ENCODE measurements at places on chromosomes 11 and 22.

- DNase-seq: no peak
Measured at GRCh38 chr11:18080451-18080850, 25.4 kb downstream of the SAAL1 start.

DNA sequence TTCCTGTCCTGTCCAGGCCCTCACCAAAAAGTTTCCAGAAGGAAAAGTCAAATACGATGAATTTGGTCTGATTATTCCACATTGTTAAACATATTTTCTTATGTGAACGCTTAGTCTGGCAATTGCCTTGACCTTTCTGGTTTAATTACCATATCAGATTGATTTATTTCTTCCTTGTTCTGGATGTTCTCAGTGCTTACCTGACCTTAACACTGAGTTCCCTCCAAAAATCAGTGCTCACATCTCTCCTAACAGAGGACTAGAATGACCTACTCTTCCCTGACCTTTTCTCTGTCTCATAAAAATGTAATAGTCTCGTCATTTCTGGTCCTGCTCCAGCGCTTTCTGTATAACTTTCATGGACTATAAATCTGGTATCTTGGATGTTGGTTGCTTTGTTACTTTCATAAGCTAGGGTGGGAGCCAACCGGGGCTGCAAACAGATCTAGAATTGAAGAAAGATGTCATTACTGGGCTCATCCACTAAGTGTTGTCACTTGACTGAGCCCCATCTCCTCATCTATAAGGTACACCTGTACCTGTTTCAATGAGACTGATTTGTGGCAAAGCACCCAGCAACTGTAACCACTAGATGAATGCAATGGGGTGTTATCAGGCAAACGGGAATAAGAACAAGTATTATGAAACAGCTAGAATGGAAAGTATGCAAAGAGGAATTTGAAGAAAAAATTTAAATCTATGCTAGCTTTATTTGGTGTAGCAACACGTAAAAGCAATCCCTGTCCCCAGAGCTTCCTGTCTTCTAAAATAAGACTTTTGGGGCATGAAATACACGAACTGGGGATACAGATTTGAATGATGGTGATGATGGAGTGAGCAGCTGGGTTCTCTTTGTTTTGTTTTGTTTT is 2.4 kb downstream of the FADS2 start:
- no peak for DNase-seq

DNA sequence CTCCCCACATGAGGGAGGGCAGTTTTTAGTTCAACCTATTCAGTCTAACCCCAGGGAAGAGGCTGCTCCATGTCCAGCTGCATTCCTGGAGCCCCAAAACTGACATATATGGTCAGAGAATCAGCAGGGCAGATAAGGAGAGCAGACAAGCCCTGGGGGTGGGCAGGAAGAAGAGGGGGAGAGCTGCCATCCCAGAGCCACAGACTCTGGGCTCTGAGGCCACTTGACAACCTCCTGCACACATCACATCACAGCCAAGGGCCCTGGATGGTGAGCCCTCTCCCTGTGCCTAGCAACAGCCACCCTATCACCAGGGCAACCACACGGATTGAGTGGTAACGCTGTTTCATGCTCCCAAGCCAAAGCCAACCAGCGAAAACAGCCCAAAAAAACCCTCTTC is 3.1 kb downstream of the ARHGAP1 start:
- DNase-seq: no peak

DNA sequence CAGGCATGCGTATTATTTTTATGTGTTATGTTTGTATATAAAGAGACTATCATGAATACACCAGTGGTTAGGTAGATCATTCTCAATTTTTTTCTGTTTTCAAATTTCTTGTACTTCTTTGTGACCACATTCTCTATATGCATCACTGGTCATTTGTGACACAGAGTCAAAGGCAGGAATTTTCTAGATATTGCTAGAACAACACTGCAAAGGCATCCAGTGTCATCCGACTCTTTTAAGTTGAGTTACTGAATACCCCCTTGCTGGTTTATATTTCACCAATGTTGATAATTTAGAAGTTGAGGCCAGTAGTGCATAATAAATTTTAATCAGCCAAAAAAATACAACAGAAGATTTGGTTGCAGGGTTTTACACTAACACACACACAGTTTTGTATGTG is 351.8 kb downstream of the CASP12 start:
- no peak for DNase-seq

DNA sequence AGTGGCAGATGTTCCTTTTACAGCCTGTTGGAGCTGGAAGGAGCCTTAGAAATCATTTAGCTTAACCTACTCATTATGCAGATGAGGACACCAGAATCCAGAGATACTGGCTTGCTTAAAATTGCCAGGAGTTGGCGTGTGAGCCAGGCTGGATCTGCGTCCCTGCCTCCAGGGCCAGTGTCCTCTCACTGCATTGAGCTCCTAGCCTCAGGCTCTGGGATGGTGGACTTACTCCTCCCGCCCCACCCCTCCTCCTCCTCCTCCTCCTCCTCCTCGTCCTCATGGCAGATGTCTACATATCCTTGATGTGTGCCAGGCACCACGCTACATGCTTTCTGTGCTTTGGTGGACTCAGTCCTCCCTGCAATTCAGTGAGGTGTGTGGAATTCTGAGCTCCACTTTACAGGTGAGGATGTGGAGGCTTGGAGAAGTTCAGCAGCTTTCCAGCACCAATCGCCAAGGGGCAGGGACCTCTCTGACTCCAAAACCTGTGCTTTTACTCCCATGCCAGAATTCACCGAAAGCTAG is 24.1 kb downstream of the ADAMTS15 start:
- DNase-seq: no peak

GRCh38 chr11:69213964-69214363 is 58.2 kb downstream of the SMIM38 start:
- no peak for DNase-seq

DNA sequence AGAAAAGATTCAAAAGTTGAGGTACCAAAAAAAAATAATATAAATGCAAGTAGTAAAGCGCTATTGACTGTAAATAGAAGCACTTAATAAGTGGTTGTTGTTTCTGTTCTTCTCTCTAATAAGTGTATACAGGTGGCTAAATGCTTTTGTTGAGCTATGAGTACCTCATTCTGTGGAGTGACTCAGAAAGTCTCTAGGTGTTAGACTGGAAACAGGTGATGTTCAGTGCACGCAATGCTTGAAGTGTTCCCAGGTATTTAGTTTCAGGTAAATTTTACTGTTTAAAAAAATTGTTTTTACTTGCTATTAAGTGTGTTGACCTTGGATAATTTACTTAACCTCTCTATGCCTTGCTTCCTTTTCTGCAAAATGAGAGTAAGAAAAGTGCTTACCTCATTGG is 24.2 kb downstream of the POU2AF3 start:
- no peak for DNase-seq

GRCh38 chr11:10019906-10020682 is 273.9 kb downstream of the SBF2 start:
- no peak for DNase-seq

DNA sequence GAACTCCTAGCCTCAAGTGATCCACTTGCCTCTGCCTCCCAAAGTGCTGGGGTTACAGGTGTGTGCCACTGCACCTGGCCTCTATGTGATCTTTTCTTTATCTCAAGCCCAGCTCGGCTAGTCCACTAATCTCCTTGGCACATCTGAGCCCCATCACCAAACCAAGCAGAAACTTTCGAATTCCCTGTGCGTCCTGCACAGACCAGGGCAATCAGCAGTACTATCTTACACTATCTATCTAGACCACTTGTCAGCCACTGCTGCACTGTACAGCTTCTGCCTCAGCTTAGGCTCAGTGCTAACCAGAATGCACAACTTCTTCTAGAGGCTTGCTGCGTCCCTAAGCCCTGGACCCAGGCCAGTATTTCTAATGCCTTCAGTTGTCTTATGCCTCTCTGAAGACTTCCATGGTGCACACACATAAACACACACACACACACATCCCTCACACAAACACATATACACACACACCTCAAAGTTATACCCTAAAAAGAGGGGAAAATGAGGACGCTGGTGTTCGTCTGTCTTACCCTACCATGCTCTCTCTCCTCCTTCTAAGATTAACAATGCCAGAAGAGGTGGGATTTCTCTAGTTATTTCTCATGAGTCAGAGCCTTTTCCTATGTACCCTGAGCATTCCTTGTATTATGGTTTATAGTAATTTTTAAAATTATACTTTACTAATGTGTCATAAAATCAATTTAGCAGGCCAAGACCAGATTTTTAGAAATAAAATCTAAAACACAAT is 59.3 kb upstream of the FAM181B start:
- DNase-seq: no peak

DNA sequence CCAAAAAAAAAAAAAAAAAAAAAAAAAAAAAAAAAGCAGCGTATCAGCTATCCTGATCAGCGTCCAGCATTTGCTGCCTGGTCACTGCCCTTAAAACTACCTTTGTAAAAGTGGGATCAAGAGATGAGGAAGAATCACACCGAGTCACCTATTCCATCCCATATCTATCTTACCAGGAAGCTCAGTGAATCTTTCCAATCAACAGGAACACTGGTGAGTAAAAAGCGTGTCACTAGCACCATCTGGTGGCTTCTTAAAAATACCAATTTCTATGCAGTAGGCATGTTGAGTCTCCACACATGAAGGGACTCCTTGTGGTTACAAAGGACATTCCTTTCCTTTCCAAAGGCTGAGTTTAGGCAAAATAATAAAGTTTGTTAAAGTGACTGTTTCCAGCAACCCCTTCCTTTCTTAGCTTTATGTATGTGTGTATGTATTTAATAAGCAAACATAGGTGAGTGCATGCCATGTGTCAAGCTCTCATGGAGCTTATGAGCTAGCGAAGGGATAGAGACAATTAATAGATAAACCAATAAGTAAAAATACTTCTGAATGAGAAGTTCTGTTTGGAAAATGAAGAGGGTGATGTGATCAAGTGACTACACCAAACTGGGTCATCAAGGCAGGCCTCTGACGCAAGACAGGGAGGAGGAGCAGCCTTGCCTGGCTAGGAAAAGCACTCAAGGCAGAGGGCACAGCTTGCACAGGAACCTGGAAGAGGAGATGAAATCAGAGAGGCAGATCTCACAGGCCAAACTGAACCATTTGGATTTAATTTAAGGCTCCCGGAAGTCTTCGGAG is 13.9 kb upstream of the TP53AIP1 start:
- no peak for DNase-seq

- DNase-seq: no peak
Measured at GRCh38 chr11:13008061-13008435, 1.1 kb upstream of the RASSF10 start.

GRCh38 chr11:120141768-120142423 is 4.0 kb upstream of the TRIM29 start:
- DNase-seq: no peak

DNA sequence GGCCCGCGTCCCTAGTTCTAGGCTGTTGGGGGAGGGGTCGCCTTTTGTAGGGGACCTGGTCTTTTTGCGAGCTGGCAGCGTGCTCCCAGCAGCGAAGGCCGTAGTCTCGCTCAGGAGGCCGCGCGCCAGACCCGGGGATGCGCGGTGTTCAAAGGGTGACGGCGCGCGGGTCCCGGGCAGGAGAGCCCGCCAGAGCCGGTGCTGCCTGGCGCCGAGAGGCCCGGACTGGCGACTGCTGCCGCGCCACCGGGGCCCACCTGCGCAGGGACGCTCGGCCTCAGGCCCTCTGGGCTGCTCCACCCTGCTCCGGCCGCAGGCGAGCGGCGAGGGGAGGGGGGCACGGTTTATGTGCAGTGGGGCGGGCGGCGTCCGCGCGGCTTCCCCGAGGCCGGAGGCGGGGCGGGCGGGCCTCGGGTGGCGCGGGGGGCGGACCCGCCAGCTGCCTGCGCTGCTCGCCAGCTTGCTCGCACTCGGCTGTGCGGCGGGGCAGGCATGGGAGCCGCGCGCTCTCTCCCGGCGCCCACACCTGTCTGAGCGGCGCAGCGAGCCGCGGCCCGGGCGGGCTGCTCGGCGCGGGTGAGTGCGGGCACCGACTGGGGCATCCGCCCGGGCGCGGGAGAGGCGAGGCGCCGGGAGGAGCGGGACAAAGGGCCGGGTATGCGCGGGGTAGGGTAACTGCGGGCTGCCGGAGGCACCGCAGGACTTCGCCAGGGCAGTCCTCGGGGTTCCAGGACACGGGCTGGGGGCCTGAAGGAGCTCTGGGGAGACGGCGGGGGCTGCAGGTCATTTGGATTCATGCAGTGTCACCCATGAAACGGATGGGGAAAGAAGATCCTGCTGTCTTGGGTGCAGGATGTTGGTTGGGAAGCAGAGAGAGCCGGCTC is at the start of gene PRSS23:
PRSS23 (plus strand) TSS at position 467 of the 884 bp plus-strand sequence. CDS start 7,102 bp downstream, outside the sequence.
- no peak for DNase-seq

DNA sequence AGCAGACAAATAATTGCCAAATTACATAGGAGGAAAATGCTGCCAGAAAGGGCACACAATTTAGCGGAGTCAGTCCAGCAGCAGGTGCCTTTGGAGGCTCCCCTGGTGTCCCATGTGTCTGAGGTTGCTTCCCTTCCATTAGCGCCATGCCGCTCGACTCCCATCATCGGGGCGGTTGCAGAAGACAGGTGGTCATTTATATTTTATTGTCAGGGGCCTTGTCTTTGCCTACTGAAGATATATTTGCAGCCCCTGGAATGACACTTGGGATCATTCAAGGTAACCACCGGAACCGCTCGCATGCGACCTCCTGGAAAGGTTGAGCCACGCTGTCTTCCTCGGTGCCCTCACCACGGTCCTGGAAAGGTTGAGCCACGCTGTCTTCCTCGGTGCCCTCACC is 298.3 kb downstream of the TBC1D22A start:
- no peak for DNase-seq

DNA sequence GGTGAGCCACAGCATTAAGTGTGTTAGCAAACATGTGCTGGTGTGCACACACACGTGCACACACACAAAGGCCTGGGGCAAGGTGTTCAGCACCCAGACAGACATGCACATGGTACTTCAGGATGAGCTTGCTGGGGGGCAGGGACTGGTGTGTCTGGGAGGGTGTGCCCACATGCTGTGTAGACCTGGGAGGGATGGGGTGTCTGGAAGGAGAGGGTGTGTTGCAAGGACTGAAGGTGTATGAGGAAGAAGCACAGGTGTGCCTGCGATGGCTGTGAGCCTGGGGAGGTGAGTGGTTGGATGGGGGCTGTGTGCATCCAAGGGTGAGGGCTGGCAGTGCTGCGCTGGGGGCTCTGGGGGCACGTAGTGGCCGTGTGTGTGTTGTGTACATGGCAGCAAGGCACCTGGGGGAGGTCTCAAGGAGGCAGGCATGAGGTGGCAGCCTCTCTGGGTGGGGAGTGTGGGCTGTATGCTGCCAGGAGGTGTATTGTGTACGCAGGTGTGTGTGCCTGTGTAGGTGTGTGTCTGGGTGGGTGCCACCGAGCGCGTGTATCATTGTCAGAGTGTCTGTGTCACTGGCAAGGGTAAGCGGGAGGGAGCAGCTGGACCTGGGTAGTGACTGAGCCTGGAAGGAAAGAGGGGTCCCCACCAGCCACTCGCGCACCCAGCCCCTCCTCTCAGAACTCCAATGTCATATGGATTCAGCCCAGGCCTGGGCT is 2.2 kb downstream of the NRXN2 start:
- DNase-seq: no peak

- no peak for DNase-seq
Measured at GRCh38 chr11:69348414-69349235, 54.7 kb downstream of the MYEOV start.

GRCh38 chr22:37742376-37743171 is 45.7 kb downstream of the TRIOBP start:
- no peak for DNase-seq

Measured in activated CD8-positive, alpha-beta memory T cell treated with anti-CD3 and anti-CD28 coated beads for 1 hour (primary cell).